ENCODE measurements at places on chromosomes 7 and 10.

- no peak for DNase-seq
Observed at GRCh38 chr7:131021902-131022301, 287.9 kb upstream of the KLF14 start.

GRCh38 chr7:117190104-117190503, 132.8 kb downstream of the WNT2 start:
- no peak for DNase-seq

DNA sequence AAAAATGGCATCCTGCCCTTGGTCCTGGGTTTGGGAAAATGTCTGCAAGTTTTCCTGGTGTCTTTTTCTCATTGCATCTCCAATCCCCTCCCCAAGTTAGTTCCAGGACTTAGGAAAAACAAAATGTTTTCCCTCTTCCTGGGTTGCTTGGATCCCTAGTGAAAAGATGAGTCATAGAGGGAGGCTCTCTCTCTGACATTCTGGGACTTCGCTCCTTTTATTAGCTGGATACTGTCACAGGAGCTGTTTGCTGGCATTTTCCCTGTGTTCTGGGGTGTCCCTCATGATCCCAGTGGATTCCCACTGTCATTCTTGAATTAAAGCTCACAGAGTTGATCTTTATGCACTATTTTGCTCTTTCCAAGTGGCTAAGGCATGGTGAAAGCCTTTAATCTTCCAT, 316.4 kb upstream of the MBL2 start:
- DNase-seq = no peak

- no peak for DNase-seq
Observed at GRCh38 chr10:112332509-112333228, 41.2 kb upstream of the ACSL5 start.

GRCh38 chr7:150924369-150924781, 53.7 kb downstream of the KCNH2 start:
- no peak for DNase-seq

- DNase-seq = no peak
Observed at GRCh38 chr10:106795619-106796018, 368.9 kb downstream of the SORCS1 start.

- no peak for DNase-seq
Observed at GRCh38 chr10:12513775-12514673, 164.7 kb downstream of the CAMK1D start.

Data from CD4-positive, alpha-beta T cell treated with Interleukin-15 for 4 hours (primary cell).